Cortex of kidney (tissue), 1 donor: ENCODE measurements at places on chromosomes 3 and 15.

- DNase-seq, result no peak
Measured at GRCh38 chr3:23096041-23096440, 107.1 kb upstream of the UBE2E2 start.

DNA sequence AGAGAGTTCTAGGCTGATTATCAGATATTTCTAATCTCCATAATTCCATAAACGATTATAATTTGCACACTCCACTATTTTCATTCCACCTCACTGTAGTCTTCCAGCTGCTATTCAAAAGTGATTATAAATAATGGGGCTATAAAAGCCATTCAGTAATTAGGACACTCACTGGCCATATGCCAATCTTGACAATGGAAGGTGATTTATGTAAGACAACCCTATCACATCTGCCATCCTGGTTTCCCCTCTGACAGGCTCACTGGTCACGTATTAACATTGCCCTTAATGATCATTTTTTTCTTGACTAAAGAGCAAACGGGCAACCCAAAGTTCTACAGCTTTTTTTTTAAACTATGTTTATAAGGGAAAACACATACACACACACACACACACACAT is 402.4 kb downstream of the MAGI1 start:
- no peak for DNase-seq

DNA sequence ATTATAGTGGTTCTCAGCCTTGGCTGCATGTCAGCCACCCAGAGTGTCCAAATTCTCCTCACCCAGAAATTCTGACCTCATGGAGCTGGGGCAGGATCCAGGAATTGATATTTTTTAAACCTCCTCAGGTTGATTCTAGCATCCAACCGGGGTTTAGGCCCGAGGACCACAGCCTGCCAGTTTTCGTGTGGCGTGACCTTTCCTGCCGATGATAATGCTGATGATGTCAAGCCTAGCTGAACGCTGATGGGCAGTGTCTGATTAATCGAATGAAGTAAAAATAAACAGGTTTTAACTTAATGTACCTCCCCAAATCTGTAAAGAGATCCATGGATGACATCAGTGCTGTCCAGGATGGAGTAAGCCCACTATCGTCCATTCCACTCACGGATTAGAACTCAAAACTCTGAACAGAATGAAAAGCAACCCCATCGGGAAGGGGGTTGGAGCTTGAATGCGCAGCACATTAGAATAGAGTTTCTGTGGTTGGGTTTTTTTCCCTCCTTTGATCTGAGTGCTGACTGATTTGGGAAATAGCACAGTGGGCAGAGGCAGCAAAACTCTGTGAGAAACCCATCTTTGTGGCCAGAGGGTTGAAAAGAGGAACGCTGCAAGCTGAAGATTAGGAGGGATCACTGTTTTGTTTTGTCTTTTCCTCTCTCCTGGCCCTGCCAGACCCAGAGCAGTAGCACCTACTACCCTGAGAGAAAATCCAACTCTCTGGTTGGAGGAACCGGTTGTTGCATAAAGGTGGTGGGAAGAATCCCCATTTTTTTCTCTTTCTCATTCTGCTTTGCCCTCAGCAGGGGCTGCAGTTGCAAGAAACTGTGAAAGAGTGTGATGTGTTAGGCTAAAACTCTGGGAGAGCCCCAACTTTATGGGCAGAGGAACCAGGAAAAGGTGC is 153.9 kb downstream of the APBA2 start:
- DNase-seq, result no peak

DNA sequence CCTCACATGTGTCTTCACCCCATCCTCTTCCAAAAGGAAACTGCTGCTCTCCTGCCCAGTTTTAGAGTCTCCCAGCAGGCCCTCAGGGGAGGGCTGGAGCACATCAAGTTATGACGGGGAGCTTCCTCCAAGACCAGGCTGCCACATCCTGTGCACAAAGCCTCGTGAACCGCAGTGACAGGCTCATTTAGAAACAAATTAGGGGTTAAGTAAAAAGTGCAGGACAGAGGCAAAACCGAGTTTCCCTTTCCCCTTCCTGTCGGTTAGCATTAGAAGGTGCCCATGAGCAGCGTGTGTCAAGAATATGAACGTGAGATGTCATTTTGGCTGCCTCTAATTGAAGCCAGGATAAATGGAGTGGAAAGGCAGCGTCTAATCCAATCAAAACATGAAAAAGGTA is 199.7 kb downstream of the ARRDC4 start:
- no peak for DNase-seq

DNA sequence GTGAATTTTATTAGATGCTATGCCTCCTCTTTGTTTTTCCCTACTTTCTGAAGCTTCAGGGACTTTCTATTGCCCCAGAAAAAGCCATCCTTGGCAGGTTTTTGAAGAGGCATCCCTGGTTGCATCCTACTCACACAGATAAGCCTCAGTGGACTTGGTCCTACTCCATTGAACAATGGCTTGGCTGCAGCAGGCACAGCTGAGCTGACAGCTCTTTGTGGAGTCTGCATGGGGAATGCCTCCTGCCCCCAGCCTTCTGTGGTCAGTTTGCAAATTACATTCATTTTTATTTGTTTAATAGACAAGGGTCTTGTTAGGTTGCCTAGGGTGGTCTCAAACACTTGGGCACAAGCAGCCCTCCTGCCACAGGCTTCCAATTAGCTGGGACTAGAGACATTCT is 69.7 kb downstream of the NPAP1 start:
- DNase-seq, result no peak

DNA sequence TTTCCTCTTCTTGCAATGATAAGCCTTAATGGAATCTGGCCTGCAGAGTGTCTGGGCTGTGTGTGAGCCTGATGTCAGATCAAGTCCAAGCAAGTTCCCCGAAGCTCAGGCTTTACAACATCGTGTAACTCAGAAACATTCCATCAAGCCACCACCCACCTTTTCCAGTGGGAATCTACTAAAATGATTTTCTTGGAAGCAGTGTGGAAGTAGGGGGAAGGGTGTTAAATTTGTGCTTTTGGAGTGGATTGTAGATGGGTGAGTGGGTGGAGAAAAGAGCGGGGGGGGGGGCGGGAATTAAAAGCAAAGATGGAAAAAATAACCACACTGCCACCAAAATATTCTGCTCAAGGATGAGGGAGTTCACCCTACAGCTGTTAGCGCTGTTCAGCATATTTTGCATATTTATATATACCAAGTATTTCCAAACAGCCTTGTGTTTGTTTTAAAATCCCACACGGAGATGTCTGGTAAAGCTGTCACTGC is 53.6 kb downstream of the VGLL3 start:
- no peak for DNase-seq

DNA sequence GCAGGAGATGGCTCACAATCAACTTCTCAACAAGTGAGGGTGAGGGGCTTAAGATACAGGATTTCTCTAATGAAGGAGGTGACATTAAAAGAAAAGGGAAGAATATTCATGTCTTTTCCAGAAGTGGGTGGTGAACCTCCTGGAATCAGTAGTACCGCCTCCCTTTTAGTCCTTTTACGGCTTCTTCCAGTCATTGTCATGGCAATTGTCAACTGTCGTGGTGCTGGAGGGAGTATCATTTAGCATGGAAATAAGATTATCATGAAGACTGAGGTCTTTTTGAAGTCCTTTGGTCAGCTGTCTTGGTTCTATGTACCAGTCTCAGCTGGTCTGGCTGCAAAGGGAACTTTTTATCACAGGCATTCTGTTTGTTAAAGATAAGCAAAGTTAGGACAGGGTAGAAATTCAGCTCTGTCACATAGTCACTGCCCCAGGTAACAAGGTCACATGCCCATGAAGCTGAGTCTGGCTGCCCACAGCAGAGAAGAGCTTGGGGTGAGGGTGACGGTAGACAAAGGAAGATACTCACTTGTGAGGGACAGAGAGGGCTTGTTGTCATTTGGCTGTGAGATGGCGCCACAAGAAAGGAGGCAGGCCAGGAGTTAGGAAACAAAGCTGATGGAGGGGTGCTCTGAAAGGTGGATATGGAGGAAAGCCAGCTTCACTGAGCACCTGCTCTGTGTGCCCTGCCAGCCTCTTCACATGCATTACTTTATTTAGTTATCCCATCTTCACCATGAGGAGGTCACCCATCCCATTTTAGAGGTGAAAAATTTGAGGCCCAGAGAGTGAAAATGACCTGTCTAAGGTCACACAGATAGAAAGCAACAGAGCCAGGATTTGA is 228.2 kb upstream of the TRIM42 start:
- DNase-seq, result no peak

DNA sequence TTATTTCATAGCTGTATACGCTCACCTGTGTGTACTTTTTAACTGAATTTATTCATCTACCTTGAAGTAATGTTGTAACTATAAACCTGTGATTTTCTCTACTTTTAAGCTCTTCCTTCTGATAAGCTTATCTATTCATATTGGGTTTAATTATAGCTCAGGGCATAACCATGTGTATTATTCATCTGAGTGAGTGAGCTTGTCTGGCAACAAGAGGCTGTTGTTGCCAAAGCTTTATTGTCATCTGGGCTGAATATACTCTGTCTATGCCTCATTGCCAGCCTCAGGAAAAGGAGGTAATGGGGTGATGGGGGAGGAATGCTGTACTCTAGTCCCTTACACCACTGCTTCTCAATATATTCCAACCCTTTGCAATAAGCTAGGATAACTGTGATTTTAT is 292.4 kb downstream of the UBE2E2 start:
- no peak for DNase-seq

DNA sequence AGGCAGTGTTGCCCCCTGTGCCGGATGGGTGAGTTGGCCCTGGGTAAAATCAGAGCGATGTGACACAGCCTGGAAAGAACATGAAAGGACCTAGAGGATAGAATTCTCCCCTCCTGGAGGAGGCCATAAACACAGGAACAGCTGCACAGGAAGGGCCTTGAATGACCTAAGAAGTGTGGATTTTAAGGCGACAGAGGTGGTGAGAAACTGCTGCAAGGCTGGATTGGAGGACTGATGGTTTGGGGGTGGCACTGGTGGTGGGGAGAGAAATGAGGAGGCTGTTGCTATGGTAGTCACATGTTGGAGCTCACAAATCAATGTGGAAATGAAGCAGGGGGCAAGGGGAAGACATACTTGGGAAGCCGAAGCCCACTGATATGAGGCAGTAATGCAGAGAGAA is 13.8 kb downstream of the XIRP1 start:
- DNase-seq, result no peak
